ENCODE measurements at places on chromosomes 2 and 18. TPM values are rescaled to one million over a fixed set of nuclear protein-coding genes. Genes with fewer than 3 reads are reported as not detected.

SMYD5 gene
- total RNA-seq, result 42.0 TPM

DNAH7 gene
- total RNA-seq, result 0.07 TPM

GTF3C2 gene
- 64.5 TPM for total RNA-seq

CIB4 gene
- total RNA-seq, result not detected

GRCh38 chr2:54471221-54471711, 15.1 kb downstream of the SPTBN1 start:
- no peak for DNase-seq
